ENCODE measurements at places on chromosomes 5 and 9.

- no peak for DNase-seq
Observed at GRCh38 chr5:10596310-10596703, 32.4 kb downstream of the ANKRD33B start.

GRCh38 chr9:99660191-99660636 is 161.5 kb upstream of the NR4A3 start:
- no peak for DNase-seq

GRCh38 chr9:107588393-107588792 is 98.8 kb upstream of the KLF4 start:
- DNase-seq = no peak

- no peak for DNase-seq
Observed at GRCh38 chr5:111454776-111455175, 57.6 kb downstream of the STARD4 start.

DNA sequence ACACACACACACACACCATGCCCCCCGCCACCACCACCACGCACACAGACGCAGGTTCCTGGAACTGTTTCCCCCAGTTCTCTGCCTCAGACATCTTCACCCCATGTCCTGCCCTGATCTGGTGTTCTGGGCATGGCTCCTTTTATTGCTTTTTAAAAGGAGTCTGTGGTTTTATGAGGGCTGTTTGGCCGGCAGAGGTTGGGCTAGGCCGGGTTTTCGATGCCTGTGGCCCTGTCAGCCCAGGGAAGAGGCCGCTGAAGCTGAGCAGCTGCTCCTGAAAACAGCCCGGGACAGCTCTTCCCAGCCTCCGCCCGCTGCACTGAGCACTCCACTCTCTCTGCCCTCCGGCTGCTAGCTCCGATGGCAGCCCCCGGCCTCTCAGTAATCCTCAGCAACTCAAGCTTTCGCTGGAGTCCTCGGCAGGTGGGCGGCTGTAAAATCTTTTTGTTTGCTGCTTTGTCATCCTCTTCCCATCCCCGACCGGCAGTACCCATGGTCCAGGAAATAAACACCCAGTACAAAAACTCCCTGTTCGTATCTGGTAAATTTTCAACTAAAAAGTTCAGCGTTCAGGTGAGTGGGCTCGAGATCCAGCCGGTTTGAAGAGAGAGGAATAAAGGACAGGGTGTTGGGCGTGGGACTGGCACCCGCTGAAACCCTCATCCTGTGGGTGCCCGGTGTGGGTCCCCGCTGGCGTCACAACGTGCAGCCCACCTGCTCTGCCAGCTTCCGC is 103.0 kb upstream of the ERCC6L2 start:
- no peak for DNase-seq

GRCh38 chr5:144304688-144305087 is 134.0 kb downstream of the KCTD16 start:
- no peak for DNase-seq

DNA sequence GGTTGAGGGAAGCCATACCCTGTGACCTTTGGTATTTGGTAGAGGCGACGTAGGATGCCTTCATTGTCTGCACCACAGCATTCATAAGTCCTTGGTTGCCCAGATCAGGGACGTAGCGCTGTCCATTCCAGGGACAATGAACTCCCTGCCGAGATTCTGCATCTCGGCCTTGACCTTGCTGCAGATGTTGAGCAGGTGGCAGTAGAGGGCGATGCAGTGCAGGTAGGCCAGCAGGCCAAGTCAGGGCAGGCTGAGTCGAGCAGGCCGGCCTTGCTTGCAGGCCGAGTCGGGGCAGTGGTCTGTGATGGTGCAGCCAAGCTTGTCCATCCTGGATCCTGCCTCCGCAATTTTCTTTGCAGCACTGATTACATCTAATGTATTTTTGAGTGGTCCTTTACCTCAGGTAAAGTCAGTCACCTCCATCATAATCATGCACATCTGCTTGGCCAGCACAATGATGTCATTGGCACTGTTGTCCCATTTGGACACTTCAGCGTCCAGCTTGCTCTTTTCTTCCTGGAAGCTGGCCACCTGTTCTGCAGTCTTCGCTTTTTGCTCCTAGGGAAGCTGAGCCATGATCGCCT is 93.4 kb upstream of the CCDC112 start:
- no peak for DNase-seq

DNA sequence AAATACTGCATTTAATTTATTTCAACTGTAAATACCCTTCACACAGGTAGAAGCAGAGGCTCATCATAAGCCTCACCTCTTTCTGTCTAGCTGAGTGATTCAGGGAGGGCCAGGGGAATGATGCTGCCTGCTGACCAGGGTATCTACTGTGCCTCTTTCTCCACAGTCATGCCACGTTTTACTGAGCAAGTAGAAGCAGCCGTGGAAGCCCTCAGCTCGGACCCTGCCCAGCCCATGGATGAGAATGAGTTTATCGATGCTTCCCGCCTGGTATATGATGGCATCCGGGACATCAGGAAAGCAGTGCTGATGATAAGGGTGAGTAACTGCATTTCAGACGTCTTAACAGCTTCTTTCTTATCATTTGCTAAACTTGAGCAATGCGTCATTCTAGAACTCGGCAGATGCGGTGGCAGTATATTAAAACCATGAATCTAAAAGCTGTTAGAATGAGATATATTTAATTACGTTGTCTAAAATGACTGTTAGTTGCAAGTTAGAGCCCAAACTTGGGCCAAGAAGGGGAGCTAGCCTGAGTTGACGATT is 50.0 kb upstream of the LRRTM2 start:
- no peak for DNase-seq

- no peak for DNase-seq
Observed at GRCh38 chr9:107953556-107954125, 464.1 kb upstream of the KLF4 start.

DNA sequence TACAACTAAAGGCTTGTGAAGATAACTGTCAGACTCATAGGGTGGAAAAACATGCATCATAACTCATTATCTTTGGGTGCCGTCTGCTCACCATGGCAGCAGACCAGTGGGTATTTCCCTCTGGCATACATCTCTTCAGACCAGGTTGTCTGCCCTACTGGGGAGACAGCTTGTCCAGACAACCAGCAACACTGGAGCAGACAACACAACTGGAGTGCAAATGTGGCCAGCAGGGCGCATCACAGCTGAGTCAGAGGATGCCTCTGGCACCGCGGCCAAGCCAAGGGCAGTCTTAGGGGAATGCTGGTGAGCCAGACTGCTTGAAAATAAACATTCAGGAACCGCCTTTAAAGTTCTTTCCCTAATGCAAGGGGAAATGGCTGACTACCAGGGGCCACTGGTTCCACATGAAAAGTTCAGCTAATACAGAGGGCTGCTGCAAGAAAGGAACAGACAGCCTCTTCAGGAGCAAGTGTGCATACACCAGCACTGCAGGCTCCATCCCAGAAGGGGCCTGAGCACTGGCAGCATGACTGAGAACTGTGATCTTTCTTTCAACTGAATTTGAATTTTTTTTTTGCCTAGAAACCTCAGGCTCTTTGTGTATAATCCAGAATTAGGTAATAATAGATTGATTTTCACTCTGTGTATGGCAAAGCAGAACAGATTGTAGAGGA is 77.3 kb downstream of the MAMDC2 start:
- peak; percentile 58 for DNase-seq

GRCh38 chr9:4220346-4220745 is 79.5 kb downstream of the GLIS3 start:
- DNase-seq = no peak

- DNase-seq = no peak
Observed at GRCh38 chr5:79619854-79620253, 7.6 kb downstream of the TENT2 start.

DNA sequence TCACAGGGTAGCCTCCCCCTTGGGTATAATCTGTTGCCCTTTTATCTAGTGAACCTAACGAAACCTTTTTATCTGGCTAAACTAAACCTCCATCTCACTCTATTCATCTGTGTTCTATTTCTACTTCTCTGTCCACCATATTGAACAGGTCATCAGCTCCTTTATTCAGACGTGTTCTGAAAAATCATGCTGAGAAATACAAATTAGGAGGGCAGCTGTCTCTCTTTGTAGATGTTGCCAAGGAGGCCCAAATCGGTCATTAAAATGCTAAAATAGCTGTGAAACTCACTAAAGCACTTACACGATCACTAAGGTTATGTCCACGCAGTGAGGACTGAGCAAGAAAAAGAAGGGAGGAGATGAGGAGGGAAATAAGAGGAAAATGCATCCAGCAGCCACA is 115.6 kb upstream of the RETREG1 start:
- DNase-seq = no peak

GRCh38 chr5:151139015-151139414 is 18.6 kb downstream of the ANXA6 start:
- no peak for DNase-seq

DNA sequence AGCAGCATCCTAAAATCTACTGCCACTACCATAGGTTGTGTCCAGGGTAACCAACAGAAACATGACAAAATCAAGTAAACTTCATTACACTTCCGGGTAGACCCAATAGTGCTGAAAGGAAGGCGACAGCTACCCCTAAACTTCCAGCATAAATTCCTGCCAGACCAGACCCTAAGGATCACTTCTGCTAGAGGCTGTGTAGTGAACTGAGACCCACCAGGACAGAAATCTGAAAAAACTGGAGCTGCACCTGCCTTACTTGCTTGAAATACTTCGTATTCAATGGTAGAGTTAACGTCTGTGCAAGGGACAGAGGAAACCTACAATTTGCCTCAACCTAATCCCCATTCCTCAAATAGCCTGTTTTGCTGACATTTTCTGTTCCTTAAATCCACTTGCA is 1.0 kb upstream of the SECISBP2 start:
- DNase-seq = no peak

DNA sequence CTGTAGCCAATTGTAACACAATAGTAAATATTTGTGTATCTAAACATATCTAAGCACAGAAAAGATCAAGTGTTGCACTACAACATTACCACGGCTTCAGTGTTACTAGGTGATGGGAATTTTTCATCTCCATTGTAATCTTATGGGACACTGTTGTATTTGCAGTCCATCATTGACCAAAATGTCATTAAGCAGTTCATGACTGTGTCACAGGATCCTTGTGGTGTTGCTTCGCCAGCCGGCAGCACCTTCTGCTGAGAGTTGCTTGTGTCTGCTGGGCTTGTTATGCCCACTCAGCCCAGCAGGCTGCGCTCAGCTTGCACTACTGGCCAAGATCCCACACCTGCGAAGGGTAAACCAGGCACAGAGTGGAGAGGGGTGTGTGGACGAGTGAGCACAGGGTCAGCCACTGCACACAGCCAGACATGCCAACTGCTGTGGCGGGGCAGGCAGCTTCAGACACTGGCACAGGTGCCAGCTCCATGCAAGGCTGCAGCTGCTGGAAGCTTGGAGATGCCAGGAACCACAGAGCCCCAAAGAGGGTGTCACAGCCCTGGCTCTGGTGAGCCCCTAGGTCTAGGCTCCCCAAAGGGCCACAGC is 273.7 kb downstream of the CETN3 start:
- no peak for DNase-seq

DNA sequence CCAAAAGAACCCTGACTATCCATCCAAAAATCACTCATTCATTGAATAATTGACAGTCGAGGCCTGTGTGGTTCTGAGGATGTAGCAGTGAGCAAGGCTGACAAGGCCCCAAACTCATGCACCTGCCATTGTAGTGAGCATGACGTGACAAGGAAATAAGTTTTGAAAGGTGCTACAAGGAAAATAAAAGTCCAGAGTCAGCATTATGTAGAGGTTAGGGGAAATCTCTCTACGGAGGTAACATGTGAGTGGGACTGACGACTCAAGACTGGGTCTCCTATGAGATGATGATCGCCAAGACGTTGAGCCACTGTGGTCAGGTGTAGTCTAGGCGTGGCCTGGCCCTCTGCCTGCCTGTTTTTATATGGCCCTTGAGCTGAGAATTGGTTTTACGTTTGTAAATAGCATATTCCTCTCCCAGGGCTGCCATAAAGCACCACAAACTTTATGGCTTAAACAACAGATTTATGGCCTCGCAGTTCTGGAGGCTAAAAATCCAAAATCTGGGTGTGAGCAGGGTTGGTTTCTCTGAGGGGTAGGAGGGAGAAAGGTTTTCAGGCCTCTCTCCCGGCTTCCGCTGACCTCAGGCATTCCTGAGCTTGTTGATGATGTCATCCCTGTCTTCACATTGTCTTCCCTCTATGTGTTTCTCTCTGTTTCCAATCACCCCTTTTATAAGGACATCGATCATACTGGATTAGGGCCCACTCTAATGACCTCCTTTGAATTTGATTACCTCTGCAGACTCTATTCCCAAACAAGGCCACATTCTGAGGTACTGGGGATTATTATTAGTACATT is 206.4 kb upstream of the EGFLAM start:
- no peak for DNase-seq

DNA sequence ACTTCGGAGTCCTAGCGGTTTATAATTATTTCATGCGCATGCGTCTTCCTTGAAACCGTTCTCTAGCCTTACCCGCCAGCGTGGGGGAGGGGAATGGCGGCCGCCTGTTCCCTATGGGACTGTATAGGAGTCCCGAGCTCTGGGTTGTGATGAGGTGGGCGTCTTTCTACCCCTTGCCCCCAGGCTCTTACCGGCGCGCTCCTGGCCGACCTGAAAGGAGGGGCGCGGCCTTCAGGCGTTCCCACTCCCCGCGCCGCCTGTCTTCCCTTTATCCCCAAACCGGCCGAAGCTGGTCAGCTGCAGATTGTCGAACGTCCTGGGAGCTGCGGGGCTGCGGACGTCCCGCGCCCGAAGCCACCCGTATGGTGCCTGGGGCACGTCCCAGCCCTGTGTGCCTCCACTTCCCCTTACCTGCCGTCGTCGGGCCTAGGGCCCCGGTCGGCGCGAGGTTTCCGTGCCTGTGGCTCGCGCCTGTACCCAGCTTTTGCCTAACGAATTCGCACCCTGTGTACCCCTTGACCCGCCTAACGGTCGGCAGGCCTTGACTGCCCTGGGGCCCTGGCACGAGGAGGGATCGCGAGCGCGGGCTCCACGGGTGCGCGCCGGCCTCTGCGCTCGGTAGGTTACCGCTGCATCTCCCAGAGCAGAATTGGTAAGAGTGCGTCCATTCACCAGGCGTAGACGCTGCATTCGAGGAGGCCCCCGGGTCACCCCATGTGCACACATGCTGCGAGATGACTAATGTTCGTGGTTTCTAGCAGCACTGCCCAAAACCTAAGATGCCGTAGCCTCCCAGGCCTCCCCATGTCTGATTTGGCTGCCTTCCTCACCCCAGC is 653 bp upstream of the HNRNPH1 start:
- no peak for DNase-seq

Measured in fibroblast of skin of left quadriceps (primary cell).